HT1080 (cell line): ENCODE measurements at places on chromosomes 12 and 14.
A peak's percentile ranks its signal among the peaks of the same experiment; 100 is the strongest.

DNA sequence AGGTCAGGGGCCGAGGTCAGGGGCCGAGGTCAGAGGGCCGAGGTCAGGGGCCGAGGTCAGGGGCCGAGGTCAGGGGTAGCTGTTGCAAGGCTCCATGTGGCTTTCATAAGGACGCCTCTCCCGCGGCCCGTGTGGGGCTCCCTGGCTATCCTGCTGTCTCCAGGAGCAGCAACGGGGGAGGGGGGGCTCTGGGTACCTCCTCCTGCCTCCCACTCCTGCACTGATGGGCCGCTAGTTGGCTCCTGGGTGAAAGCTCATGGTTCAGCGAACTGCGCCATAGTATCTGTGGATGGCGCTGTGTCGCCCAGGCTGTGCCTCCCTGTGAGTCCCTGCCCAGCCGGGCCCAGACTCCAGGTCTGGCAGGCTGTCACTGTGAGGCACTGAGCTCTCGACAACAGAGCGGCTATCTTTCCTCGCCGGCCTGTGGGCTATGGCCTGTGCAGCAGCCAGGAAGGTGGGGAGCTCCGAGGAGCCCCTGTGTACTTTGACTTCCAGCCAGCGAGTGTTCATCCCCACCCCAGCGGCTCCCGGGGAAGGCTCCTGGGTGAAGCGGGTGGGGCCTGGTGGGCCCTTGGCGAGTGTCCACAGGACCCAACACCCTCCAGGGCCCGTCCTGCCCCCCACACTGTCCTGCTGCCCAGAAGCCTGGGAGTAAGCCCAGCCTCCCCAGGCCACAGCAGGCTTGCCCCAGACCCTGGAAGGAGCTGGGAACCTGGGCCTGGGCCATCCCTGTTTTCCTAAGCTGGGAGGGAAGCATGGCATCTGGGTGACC is 8.1 kb downstream of the RFLNA start:
- no peak for DNase-seq

- no peak for DNase-seq
Measured at GRCh38 chr14:74605531-74606223, 6.4 kb downstream of the LTBP2 start.

- peak; percentile 36 for DNase-seq
Measured at GRCh38 chr14:94992046-94992445, 165.3 kb downstream of the DICER1 start.

- DNase-seq = no peak
Measured at GRCh38 chr12:120067084-120067869, 49.3 kb downstream of the RAB35 start.

- no peak for DNase-seq
Measured at GRCh38 chr14:99633918-99634317, 11.0 kb upstream of the HHIPL1 start.

DNA sequence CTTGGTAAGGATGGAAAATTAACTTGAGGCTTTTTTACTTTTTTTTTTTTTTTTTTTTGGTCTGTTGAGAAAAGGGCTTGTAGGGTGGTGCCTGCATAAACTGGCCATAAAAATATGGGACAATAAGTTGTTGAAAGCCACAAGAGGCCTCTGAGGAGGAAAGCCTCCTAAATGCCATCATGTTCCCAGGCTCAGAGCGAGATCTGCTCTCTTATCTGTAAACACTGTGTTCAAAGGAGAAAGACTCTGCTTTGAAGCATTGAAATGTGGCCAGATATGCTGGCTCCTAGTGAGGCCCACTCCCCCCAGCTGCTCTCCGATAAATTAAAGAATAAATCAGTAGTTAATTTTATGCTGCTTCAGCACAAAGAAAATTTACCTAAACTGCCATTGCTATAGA is 504.9 kb downstream of the DIO2 start:
- DNase-seq = no peak
